ENCODE measurements at places on chromosomes 5 and 9.

GRCh38 chr5:128234928-128235641 lies 151.5 kb downstream of the SLC12A2 start:
- no peak for DNase-seq

- DNase-seq, result no peak
Observed at GRCh38 chr5:76339919-76340318, 63.2 kb upstream of the IQGAP2 start.

- no peak for DNase-seq
Observed at GRCh38 chr5:138149530-138149929, 10.3 kb upstream of the NME5 start.

DNA sequence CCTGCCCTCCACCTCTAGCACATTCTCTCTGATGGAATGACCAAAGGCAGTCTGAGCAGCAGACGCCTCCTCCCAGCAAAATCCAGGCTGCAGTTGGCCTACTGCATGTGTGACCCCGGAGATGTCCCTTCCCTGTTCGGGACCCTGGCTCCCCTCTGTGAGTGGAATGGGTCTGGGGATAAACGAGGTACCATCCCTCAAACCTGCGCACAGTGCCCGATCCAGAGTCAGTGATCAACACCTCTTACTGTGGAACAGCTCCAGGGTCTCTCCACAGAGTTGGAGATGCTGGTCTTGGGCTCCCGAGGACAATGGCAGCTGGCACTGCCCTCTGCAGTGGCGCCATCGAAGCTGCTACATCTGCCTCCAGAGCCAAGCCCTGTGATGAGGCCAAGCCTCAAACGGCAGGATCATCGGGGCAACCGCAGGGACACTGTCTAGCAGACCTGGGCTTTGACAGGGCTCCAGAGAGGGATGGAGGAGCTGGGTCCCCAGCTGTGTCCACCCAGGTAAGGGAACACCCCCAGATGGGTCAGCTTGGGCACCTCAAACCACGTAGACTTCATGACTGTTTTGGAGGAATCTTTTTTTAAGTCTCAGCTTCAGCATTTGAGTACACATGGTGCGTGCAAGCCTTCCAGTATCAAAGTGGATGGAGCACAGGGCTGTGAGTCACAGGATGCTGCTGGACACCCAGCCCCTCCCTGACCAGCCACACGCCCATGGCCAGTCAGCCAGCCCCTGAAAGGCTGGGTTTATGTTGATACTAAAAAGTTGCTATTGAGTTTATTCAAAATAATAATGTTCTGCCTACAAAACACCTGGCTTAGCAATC lies 13.0 kb downstream of the MED10 start:
- DNase-seq, result no peak

DNA sequence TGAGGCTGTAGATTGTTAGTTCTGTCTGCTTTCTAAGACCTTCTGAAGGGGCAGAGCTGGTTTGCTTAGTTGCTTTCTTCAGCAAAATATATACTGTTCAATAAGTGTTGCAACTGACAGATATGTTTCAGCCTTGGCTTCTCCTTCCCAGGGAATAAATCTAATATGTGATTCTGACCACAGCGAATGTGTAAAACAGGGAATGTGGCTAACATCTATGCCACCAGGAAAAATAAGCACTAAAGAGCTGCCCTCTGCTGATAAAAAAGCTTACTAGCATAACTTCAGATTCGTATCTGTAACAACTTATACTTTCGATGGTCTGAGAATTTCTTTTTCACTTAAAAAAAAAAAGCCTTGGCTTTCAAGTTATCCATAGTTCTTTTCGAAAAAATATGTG lies 13.0 kb upstream of the OSMR start:
- DNase-seq, result no peak

- DNase-seq, result no peak
Observed at GRCh38 chr5:61402244-61402823, 70.3 kb downstream of the ZSWIM6 start.

GRCh38 chr5:121525706-121526105 lies 326.0 kb upstream of the FTMT start:
- DNase-seq, result no peak

DNA sequence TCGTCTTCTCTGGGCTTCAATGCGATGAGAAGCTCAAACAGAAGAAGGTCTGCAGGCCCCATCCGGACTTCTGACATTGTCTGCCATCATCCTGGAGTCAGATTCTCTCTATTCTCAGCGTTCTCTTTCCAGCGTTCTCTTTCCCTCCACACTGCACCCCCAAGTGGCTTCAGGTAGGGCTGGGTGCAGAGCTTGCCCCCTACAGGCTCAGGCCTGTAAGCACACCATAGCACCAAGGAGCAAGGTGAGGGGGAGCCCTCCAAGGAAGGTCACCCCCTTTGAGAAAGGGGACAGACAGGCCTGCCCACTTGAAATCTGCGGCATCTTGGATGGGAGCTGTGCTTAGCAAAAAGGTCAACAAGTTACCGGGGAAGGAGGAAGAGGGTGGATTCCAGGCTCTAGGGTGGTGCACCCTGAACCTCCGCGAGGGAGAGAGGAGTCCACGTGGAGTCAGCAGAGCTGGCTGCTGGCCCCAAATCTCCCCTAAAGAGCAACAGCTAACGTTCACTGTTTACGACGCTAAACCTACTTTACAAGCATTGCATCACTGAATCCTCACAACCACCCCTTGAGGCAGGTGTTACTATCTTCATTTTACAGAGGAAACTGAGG lies 27.5 kb downstream of the GPX3 start:
- DNase-seq, result no peak

DNA sequence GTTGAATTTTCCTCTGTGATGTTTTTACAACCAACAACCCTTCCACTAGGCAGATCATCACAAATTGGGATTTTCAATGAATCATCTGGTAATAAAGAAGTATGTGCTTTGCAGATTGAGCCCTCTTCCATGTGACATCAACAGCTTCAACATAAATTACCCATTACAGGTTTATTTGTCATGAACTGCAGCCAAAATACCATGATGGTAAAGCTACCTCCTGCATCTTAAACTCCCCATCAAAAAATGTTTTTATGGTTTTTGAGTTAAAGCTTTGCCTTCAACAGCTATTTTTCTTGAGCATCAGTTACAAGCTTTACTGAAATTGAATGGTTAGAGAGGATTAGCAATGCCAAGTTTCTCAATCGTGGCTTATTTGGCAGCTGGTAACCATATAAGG lies 211.4 kb upstream of the TUSC1 start:
- DNase-seq, result no peak

- no peak for DNase-seq
Observed at GRCh38 chr5:131754363-131754762, 42.5 kb downstream of the FNIP1 start.

DNA sequence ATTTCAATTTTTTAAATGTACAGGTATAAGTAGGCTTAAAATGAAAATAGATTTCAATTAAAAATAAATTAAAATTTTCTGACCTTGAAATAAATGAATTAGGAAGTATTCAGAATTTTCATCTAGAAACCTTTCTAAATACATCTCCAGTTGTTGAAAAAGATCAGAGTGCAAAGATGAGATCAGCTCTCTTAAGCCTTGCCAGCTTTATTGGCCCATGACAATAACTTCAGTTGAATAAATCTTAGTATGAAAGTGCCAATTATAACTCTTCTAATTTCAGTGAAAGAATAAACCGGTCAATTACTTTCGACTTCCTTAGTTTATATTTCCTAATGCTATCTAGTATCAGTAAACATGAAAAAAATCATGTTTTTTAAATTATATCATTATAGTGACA lies 117.4 kb downstream of the FBXL17 start:
- DNase-seq, result no peak

- DNase-seq, result no peak
Observed at GRCh38 chr5:61327760-61328753, 4.0 kb upstream of the ZSWIM6 start.

- no peak for DNase-seq
Observed at GRCh38 chr9:135551031-135551430, 5.1 kb downstream of the OBP2A start.

- no peak for DNase-seq
Observed at GRCh38 chr9:108168236-108168850, 678.8 kb upstream of the KLF4 start.

GRCh38 chr9:109907400-109907799 lies 127.4 kb downstream of the PALM2AKAP2 start:
- no peak for DNase-seq

- DNase-seq, result no peak
Observed at GRCh38 chr5:80048084-80048780, 13.1 kb downstream of the THBS4 start.

GRCh38 chr9:136732444-136733178 lies 10.1 kb downstream of the LCN10 start:
- no peak for DNase-seq

- DNase-seq, result no peak
Observed at GRCh38 chr9:127963359-127964064, 17.3 kb downstream of the EEIG1 start.

DNA sequence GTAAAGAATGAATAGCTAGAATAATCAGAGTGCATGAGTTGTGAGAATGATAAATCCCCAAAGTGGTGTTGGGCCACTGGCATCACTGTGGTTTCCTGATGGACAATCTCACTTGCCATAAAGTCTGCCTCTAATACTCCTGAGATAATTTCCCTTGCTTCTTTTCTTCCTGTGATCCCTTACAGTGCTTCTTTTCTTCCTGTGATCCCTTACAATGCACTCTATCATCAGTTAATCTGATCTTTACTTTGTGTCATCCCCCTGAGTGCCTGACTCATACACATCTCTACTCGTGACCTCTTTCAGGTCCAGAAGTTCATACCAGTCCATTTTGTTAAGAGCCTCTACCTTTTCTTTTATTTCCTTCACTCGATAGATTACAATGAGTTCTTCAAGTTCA lies 418.3 kb downstream of the HCN1 start:
- DNase-seq, result no peak

- no peak for DNase-seq
Observed at GRCh38 chr5:42591015-42591414, 165.6 kb upstream of the CCDC152 start.

GRCh38 chr5:95927927-95928723 lies 33.5 kb downstream of the ELL2 start:
- no peak for DNase-seq

- DNase-seq, result no peak
Observed at GRCh38 chr5:38267372-38267771, 9.0 kb downstream of the EGFLAM start.

DNA sequence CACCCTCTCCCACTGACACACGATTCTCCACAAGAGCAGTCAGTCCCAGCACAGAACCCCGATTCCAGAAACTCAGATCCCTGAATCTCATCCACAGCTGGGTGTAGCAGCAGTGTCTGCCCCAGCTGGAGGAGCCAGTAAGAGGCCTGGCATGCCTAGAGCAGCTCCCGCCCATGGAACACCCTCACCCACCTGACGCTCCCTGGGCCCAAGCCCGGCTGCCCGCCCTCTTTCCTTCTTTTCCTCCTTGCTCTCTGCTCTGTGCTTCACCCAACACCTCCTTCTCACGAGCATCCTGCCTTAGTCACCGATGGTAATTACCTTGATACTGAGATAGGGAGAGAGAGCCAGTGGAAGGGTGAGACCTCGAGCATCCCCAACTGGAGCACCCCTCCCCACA lies 8.7 kb downstream of the PCDH1 start:
- DNase-seq, result no peak

GRCh38 chr5:311963-312362 lies 9.6 kb upstream of the AHRR start:
- DNase-seq, result no peak

- no peak for DNase-seq
Observed at GRCh38 chr5:122352331-122352730, 40.3 kb downstream of the SNCAIP start.

- no peak for DNase-seq
Observed at GRCh38 chr5:59587489-59588337, 305.8 kb downstream of the PDE4D start.

GRCh38 chr9:15155323-15155722 lies 151.7 kb downstream of the TTC39B start:
- no peak for DNase-seq

- no peak for DNase-seq
Observed at GRCh38 chr5:54528633-54529209, 11.2 kb downstream of the SNX18 start.

- DNase-seq, result no peak
Observed at GRCh38 chr9:98940276-98940675, 3.4 kb upstream of the COL15A1 start.

GRCh38 chr5:14153932-14154731 lies 11.0 kb downstream of the TRIO start:
- DNase-seq, result no peak

- no peak for DNase-seq
Observed at GRCh38 chr5:60535951-60536350, 164.0 kb downstream of the DEPDC1B start.

DNA sequence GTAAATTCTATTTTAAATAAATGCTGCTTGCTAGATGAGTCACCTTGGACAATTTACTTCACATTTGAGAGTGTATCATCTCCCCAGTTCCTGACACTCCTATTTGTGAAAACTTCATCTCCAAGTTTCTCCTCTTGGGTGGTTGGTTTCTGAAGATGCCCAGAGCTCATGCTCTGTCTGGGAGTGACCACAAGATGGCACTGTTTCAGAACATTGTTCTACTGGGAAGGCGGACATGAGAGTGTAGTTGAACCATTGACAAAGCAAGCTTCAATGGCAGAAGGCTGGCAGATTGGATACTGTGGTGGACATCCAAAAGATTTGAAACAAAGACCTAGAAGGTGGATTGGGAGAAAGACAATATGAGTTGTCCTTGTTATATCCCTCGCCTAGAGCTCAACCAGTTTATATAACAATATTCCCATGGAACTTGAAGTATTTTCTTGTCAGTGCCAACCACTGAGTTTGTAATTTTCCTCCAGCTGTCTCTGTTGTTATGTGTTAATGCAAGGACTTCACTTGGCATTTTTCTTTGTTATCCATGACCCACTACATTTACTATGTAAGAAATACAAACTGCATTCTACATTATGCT lies 234.3 kb upstream of the ANKH start:
- no peak for DNase-seq

GRCh38 chr9:87223392-87224246 lies 274.0 kb upstream of the DAPK1 start:
- DNase-seq, result no peak

DNA sequence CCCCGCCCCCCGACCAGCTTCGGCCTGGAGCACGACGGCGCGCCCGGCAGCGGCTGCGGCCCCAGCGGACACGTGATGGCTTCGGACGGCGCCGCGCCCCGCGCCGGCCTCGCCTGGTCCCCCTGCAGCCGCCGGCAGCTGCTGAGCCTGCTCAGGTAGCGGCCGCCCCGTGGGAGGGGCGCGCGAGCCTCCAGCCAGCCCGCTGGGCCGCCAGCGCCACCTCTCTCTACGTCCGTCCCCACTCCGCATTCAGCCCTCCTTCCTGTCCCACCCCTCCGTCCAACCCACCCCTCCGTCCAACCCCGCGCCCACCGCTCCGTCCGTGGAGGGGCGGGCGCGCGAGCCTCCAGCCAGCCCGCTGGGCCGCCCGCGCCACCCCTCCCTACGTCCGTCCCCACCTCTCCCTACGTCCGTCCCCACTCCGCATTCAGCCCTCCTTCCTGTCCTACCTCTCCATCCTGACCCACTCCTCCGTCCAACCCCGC lies 6.5 kb downstream of the ADAMTS13 start:
- DNase-seq, result no peak

DNA sequence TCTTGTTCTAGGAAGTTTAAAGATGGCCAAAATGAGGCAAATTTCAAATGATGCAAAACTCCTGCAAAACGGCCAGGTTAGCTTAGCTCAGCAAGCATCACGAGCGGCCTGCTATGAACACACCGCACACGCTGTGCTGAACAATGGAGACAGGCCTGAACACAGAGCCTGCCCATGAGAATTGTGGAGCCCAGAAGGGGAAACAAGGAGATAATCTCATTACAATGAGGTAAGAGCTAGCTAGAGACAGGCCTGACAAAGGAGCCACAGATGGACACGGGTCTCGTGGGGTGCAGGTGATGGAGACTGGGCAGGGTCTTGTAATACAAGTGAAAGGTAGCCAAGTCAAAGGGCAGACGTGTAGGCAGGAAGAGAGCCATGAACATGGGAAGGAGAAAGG lies 50.2 kb downstream of the PSMB7 start:
- no peak for DNase-seq

All from stimulated activated CD8-positive, alpha-beta memory T cell treated with anti-CD3 and anti-CD28 coated beads, Interleukin-4, amount 100 ng/mL, for 24 hours (primary cell).